ENCODE measurements at places on chromosomes 4 and X. TPM values are rescaled to one million over a fixed set of nuclear protein-coding genes. Genes with fewer than 3 reads are reported as not detected.

Gene BTC
- 0.46 TPM for total RNA-seq

Gene PRDM5
- total RNA-seq = 10.9 TPM

Gene FAM9B
- not detected for total RNA-seq

Gene CAPN6
- 0.14 TPM for total RNA-seq

GRCh38 chr4:107966903-107967302 is 22.8 kb upstream of the HADH start:
- no peak for DNase-seq

DNA sequence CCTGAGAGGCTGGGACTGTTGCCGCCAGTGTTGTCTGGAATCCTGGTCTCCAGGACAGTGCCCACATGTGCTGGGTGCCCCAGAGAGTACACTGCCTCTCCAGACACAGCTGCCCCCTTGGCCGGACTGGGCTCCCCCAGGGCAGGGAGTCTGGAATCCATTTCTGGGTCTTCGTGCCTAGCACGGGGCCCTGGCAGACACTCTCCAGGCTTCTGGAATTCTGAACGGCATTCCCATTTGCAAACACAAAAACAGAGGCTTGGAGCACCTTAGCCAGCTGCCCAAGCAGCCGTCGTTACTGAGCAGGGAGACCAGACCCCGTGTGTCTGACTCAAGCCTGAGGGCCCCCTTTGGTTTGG is 20.8 kb downstream of the HMX1 start:
- no peak for DNase-seq

DNA sequence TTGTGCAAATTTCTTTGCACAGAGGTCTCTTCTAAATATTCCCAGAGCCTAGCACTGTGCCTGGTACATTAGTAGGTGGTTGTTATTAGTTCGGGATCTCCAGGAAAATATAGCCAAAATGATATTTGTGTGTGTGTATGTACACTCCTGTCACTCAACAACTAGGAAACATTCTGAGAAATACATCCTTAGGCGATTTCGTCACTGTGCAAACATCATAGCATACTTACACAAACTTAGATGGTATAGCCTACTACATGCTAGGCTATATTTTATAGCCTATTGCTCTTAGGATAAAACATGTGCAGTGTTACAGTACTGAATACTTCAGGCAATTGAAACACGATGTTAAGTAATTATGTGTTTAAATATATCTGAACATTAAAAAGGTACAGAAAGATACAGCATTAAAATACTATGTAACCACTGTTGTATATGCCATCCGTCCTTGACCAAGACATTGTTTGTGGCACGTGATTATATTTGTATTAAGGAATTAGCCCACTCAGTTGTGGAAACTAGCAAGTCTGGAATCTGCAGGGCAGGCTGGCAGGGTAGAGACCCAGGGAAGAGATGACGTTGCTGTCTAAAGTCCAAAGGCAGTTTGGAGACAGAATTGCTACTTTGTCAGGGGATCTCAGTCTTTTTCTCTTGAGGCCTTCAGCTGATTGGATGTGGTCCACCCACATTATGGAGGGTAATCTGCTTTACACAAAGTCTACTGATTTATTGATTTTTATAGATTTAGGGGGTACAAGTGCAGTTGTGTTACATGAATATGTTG is 106.9 kb downstream of the COL4A6 start:
- no peak for DNase-seq

DNA sequence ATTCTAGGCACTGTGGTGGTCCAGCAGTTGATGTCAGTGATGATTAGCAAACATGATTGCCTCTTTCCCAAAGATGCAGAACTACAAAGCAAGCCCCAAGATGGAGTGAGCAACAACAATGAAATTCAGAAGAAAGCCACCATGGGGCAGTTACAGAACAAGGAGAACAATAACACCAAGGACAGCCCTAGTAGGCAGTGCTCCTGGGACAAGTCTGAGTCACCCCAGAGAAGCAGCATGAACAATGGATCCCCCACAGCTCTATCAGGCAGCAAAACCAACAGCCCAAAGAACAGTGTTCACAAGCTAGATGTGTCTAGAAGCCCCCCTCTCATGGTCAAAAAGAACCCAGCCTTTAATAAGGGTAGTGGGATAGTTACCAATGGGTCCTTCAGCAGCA is 365.3 kb downstream of the MAPK10 start:
- DNase-seq = no peak
